ENCODE measurements at places on chromosomes 4 and X.

DNA sequence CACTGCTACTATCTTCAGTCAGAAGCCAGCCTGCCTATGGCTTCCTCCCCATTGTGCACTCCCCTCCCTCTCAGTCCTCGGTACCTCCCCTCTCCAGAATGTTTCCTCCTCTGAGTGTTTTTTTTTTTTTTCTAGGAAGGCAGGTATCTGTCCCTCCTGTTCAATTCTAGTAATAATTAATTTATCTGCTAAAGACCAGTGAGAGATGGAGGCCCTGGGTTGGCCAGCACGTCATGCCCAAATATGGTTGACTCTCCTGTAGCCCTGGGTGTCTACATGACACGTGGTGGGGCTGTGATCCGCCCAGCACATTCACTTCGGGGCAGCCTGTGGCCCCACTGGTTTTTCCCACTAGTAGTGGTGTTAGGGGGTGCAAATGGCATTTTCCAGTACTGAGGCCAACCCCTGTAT is 1.8 kb downstream of the FLNA start:
- DNase-seq, result no peak

GRCh38 chr4:106869551-106869950 is 166.6 kb downstream of the DKK2 start:
- DNase-seq, result no peak

DNA sequence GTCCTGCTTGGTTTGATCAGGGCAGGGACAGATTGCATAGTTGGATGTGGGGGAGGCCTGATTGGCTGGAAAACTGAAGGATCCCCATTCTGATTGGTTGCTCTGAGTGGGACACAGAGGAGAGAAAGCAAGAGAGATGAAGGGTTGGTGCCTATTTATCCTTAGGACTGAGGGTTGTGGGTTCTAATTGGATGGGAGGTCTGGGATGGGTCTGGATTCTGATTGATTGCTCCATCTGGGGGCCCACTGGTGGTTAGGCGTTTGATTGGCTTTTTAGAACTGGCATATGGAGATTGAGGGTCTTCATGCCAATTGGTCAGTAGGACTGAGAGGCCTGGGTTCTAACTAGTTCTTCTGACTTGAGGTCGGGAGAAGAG is 644 bp upstream of the EBP start:
- DNase-seq, result no peak

DNA sequence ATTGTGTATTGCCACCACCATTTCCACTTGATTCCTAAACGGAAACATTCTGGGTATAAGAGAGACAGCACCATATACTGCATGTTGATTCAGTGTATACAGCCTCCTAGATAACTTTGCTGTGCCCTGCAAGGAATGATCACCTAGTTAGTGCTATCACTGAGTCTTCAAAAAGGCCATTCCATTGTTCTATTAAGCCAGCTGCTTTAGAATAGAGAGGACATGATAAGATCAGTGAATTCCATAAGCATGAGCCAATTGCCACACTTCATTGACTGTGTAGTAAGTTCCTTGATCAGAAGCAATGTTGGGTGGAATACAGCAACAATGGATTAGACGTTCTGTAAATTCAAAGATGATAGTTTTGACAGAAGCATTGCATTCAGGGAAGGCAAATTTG is 1047.3 kb downstream of the PCDH18 start:
- DNase-seq, result no peak

GRCh38 chr4:184782731-184783373 is 42.9 kb downstream of the ACSL1 start:
- DNase-seq, result no peak

GRCh38 chrX:14697451-14697850 is 168.1 kb downstream of the GLRA2 start:
- DNase-seq, result no peak

DNA sequence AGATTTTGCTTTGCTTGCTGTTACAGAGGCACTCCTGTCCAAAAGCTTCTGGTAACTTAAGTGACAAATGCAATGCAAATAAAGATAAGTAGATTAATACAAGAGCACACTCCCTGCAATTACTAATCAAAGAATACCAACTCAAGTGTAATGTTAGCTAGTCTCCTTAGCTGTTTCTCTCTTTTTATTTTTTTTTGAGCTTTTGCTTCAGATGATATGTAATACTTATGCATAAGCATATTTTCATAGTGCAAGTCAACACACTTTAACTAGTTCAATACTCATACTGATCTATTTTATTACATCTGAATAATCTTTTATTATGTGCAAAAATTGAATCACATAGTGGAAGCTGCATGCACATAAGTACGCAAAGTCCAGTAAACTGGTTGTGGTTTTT is 2.7 kb downstream of the SLC7A11 start:
- no peak for DNase-seq

All from GM04504 (cell line).